Left ventricle myocardium inferior (tissue), 1 donor: ENCODE measurements at places on chromosomes 7 and 10. TPM values are rescaled to one million over a fixed set of nuclear protein-coding genes. Genes with fewer than 3 reads are reported as not detected.

Gene SHTN1
- total RNA-seq: 2.0 TPM

Gene WDFY4
- total RNA-seq: 1.5 TPM

Gene IFIT1B
- total RNA-seq: not detected

Gene SUN3
- not detected for total RNA-seq

Gene CUL1
- 48.2 TPM for total RNA-seq

Gene HOXA9
- not detected for total RNA-seq

Gene C10orf105
- total RNA-seq: 0.05 TPM

DNA sequence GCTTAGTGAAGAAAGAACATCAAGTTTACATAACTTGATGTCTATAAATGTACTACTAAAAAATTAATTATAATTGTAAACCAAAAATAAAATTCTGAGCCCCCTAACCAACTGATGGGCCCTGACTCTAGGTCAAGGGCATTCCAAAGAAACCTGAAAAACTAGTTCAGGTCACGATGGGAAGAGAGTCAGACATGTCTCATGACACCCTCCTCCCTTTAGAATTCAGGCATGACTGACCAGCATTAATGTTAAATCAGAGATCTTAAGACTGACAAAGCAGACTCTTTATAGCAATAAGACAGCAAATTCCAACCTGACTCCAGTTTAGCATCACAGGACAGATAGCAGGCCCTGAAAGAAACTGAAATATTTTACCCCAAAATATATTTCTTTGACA is 21.6 kb upstream of the OTUD1 start:
- H3K36me3 ChIP-seq: no peaks in the 10 kb centered on the region
- DNase-seq: no peak
- no peaks in the 10 kb centered on the region for H3K4me1 ChIP-seq
- H3K27ac ChIP-seq: no peak overlapping the region
- H3K27me3 ChIP-seq: no peaks in the 10 kb centered on the region

DNA sequence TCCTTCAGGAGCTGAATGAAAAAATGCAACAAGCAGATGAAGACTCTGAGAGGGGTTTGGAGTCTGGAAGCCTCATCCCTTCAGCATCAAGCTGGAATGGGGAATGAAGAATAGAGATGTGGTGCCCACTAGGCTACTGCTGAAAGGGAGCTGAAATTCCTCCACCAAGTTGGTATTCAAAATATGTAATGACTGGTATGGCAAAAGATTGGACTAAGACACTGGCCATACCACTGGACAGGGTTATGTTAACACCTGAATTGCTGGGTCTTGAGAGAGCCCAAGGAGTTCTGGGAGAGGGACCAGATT is 5.4 kb downstream of the IFIT2 start:
- H3K27me3 ChIP-seq: no peaks in the 10 kb centered on the region
- H3K4me3 ChIP-seq: no peak overlapping the region
- H3K4me1 ChIP-seq: peaks cover 36% of the 10 kb centered on the region
- H3K27ac ChIP-seq: no peak overlapping the region

DNA sequence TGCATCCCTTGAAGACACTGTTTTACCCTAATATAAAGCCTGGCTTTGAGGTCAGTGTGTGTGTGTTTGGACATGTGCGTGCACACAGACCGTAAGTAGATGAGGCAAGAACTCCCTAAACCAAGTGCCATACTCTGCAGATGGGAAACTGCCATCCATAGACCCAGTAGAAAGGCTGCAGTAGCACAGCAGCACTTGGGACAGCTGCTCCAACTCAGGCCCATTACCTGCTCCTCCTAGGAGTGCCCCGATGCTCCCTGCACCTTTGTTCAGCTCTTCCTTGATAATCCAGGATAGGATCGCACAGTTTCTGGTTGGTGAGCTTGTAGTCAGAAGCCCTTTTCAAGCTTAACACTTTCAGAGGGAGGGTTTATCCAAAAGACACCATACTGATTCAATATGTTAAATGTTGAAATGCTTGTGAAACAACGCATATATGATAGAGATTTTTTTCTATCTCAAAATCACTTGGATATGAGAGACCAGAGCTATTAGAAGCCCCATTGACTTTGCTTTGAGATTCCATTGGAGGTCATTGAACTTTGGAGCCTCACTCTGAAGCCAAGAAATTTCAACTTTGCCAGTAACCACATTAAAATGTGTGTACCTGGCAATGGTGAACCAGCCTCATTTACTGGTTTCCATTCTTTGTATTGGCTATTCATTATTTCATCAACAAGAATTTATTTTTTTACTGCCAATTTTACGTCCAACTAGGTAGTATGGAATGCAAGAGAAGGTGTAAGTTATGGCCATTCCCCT is 757.0 kb upstream of the GALNT17 start:
- DNase-seq: no peak
- no peaks in the 10 kb centered on the region for H3K27me3 ChIP-seq
- no peak overlapping the region for H3K27ac ChIP-seq
- H3K36me3 ChIP-seq: no peaks in the 10 kb centered on the region

DNA sequence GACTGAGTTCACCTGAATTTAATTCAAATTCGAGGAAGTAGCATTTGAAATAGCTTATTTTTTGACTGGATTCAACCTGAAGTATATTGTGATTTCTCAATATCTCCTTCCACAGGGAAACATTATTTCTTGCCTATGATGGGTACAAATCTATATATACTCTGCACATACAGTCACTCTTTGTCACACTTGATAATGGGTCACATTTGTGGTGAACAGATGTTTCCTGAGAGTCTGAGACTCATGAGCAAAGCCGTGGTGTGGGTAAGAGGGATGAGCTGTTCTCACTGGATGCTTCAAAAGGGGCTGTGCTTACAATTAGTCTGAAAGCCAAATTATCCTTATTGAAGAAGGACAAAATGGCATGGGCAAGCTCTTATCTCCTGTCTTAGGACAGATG is 18.0 kb upstream of the TBXAS1 start:
- no peak overlapping the region for H3K27ac ChIP-seq
- H3K27me3 ChIP-seq: no peaks in the 10 kb centered on the region
- H3K4me3 ChIP-seq: no peak overlapping the region
- DNase-seq: no peak
- no peaks in the 10 kb centered on the region for H3K4me1 ChIP-seq
- H3K36me3 ChIP-seq: no peaks in the 10 kb centered on the region

DNA sequence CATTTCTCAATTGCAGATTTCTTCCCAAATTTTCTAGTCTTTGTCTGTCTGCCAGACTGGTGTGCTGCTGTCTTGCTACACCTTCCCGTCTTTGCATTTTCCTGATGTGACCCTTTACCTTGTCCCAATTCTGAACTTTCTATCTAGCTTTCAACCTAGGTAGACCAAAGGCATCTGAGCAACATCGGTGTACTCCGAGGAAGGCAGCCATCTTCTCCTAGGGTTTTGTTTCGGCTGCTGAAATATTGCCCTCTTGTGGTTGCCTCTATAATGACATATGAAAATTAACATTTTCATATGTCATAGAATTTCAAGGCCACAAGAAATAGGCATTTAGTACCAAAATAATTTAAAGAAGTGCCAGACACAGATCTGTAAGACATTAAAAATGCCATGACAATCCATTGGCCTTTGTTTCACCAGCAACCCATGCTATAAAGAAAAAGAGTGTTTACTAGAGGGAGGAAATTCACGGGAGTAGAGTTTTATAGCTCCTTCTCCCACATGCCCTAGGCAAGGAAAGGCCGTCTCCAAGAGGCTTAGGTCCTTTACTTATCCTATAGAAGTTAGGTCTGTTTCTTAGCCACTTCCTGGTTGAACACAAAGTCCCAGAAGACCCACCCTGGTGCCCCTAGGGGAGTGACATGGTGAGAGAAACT is 23.4 kb downstream of the OR9A2 start:
- H3K27ac ChIP-seq: no peak overlapping the region
- no peak for DNase-seq
- peaks cover 12% of the 10 kb centered on the region for H3K27me3 ChIP-seq
- no peaks in the 10 kb centered on the region for H3K4me1 ChIP-seq

- H3K27me3 ChIP-seq: no peaks in the 10 kb centered on the region
- H3K36me3 ChIP-seq: no peaks in the 10 kb centered on the region
- H3K4me3 ChIP-seq: no peak overlapping the region
These were observed 47.8 kb upstream of the FIGNL1 start for GRCh38 chr7:50497968-50498367.

GRCh38 chr7:81715984-81716588 is 53.8 kb downstream of the HGF start:
- H3K4me3 ChIP-seq: no peak overlapping the region
- no peaks in the 10 kb centered on the region for H3K36me3 ChIP-seq
- no peaks in the 10 kb centered on the region for H3K27me3 ChIP-seq
- no peak overlapping the region for H3K27ac ChIP-seq
- H3K4me1 ChIP-seq: no peaks in the 10 kb centered on the region
- DNase-seq: no peak

GRCh38 chr7:42278344-42278743 is 41.3 kb upstream of the GLI3 start:
- no peaks in the 10 kb centered on the region for H3K27me3 ChIP-seq
- no peak for DNase-seq
- H3K4me3 ChIP-seq: no peak overlapping the region
- no peaks in the 10 kb centered on the region for H3K4me1 ChIP-seq
- no peak overlapping the region for H3K27ac ChIP-seq
- H3K36me3 ChIP-seq: no peaks in the 10 kb centered on the region

- no peak for DNase-seq
- no peak overlapping the region for H3K27ac ChIP-seq
- no peaks in the 10 kb centered on the region for H3K36me3 ChIP-seq
These were observed 219.7 kb upstream of the ADARB2 start for GRCh38 chr10:1957057-1957456.

GRCh38 chr7:137074391-137075030 is 206.1 kb downstream of the CHRM2 start:
- H3K4me3 ChIP-seq: no peak overlapping the region
- no peak overlapping the region for H3K27ac ChIP-seq

DNA sequence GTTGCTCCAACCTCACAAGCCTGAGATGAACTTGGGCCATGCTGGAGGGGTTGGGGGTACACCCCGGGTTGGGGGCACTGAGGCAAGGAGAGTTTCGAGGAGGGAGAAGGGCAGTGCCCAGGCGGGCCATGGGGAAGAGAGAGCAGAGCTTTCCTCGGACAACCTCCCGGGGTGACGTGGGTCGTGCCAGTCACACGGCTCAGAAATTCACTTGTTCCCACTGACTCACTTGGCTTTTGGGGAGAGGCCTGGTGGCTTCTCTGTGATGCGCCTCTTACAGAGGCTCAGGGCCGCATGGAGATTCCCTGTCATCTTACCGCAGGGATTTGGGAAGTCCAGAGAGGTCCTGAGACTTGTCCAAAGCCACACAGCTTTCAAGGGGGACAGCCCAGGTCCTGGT is 2.9 kb downstream of the LAT2 start:
- H3K27me3 ChIP-seq: no peaks in the 10 kb centered on the region
- no peaks in the 10 kb centered on the region for H3K36me3 ChIP-seq
- H3K4me3 ChIP-seq: no peak overlapping the region
- H3K27ac ChIP-seq: no peak overlapping the region
- no peak for DNase-seq
